A172 (cell line): ENCODE measurements at places on chromosomes 2 and 18. TPM values are rescaled to one million over a fixed set of nuclear protein-coding genes. Genes with fewer than 3 reads are reported as not detected.

SLC16A14 gene
- total RNA-seq = not detected in 2 replicates

- no peak for DNase-seq
These were observed 136.8 kb downstream of the LRP1B start for GRCh38 chr2:141994066-141994465.

DNA sequence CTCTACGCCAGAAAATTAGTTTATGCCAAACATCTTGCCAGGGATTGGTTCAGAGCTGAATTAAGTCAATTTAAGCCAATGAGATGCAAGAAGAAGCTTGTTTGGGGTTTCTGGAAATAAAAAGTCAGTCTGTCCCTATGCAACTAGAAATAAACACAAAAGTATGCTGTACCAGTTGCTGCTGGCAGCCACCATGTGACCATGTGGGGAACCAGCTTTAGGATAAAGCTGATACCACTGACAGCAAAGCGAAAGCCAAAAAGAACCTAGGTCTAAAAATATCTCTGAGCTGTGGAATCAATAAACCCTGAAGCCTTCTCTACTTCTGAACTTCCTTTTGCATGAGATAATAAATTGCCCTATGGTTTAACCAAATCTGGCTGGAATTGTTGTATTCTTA, 181.8 kb upstream of the PARD3B start:
- no peak for DNase-seq

GRCh38 chr2:152781175-152781574, 62.8 kb downstream of the ARL6IP6 start:
- no peak for DNase-seq

ANKRD29 gene
- total RNA-seq = 3.8 and 4.0 TPM in 2 replicates

- no peak for DNase-seq
These were observed 24.0 kb upstream of the CTIF start for GRCh38 chr18:48514786-48515185.

PLEKHA3 gene
- 34.4 and 63.0 TPM in 2 replicates for total RNA-seq

PXDN gene
- 98.5 and 124 TPM in 2 replicates for total RNA-seq

GRCh38 chr18:13359210-13359609, 140.7 kb downstream of the LDLRAD4 start:
- no peak for DNase-seq

DNA sequence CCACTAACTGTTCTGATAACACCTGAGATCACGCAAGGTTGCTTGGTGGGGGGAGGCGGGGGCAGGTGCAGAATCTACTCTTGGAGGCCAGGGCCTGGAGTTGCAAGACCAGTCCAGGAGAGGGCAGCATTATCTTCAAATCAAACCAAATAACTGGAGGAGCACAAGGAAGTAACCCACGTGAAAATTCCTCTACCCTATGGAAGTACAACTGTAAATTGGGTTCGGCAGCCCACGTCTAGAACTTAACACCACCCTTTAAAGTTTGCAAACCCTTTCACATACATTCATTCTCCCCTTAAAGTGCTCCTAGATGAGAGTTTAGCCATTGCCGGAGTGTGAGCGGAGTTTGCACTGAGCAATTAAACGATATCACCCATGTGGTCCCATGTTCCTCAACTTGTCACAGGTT, 19.6 kb upstream of the CXCR1 start:
- DNase-seq = peak; percentile 65

- DNase-seq = no peak
These were observed 62.6 kb upstream of the ASAP2 start for GRCh38 chr2:9144046-9144445.

UGT1A10 gene
- not detected in 2 replicates for total RNA-seq
